ENCODE measurements at places on chromosomes 12 and 14.

- no peak for DNase-seq
Observed at GRCh38 chr12:71071536-71072097, 86.2 kb downstream of the TSPAN8 start.

- no peak for DNase-seq
Observed at GRCh38 chr12:20490213-20490612, 121.9 kb downstream of the PDE3A start.

- no peak for DNase-seq
Observed at GRCh38 chr12:202081-202731, 11.8 kb downstream of the SLC6A12 start.

DNA sequence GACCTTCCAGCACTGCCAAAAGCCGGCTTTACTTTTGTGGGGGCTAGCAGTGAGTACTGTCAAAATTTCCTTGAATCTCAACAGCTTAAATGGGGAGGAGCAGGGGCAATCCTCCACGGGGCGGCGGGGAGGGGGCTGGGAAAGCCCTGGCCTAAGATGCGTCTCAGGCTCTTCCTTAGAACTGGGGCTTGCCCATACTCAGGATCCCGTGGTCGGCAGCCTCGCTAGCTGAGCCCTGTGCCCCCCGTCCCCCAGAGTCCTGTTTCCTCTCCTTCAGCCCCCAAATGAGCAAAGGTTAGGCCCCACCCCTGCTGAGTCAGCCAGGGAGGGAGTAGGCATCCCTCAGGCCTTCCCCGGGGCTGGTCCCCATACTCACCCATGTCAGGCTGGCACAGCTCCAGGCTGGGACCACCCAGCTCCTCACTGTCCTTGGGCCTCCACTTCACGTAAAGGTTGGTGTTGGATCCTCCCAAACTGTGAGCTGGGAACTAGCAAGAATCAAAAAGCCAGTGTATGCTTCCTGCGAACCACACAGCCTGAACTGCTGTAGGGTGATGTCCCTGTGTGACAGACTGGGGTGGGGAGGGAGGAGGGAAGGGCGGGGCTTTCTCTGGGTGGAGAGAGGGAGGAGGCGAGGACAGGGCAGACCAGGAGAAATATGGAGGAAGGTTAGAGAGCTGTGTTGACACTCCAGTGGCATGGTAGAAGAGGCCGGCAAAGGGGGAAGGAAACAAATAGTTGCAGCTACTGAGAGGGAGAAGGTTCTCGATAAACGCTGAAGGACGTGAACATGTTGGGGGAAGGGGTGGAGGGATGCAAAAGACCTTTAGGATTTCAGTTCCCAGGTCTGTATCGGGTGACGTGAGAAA lies 5.9 kb upstream of the BAZ2A start:
- DNase-seq, result peak; percentile 48

GRCh38 chr14:100857923-100858837 lies 32.3 kb downstream of the MEG3 start:
- no peak for DNase-seq

DNA sequence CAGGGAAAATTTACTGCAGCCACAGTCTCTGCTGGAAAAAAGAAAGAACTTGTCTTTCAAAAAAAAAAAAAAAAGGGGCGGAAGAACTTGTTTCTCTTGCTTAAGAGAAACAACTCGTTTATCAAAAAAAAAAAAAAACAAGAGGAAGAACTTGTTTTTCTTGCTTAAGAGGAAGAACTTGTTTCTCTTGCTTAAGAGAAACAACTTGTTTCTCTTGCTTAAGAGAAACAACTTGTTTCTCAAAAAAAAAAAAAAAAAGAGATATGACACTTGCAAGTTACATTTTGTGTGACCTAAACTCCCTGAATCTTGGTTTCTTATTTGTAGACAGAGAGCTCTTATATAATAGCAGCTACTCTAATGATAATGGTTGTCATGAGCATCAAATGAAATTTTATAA lies 44.7 kb upstream of the USP15 start:
- no peak for DNase-seq

- DNase-seq, result no peak
Observed at GRCh38 chr14:22510527-22511110, 78.4 kb downstream of the DAD1 start.
